Fibroblast of villous mesenchyme (primary cell): ENCODE measurements at places on chromosomes 1 and 21. TPM values are rescaled to one million over a fixed set of nuclear protein-coding genes. Genes with fewer than 3 reads are reported as not detected.
A peak's percentile ranks its signal among the peaks of the same experiment; 100 is the strongest.

COA6 gene
- 20.3 and 22.0 TPM in 2 replicates for total RNA-seq

DNA sequence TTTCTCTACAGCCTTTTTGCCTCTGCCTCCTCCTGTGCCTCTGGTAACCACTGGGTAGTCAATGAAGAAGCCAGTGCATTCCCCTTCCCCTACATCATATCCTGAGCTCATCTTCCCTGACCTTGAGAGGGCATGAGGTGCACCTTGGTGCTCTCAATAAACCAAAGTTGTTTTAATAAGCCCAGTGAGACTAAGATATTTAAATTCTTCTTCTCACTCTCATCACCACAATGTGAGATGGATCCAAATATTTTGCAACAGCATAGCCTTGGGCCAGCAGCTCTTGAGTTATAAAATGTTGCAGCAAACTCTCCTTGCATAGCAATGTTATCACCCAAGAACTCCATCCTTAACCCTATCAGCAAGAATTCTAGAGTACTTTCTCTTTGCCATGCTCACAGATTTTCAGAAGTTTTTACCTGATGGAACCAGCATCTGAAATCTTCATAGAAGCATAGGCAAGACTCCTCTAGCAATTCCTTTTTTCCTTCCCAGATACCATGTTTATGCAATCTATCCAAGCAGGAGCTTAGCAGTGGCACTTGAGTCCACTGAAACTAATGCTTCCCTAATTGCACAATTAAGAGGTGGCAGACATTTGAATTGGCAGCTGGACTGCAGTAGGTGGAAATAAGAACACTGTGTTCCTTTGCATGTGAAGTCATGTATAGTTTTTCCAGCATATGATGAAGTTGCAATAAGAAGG lies 36.8 kb downstream of the CDC7 start:
- DNase-seq: peak; percentile 91

GRCh38 chr1:47442202-47442601 lies 4.4 kb downstream of the FOXD2 start:
- no peak for DNase-seq

GRCh38 chr1:241308011-241308410 lies 49.0 kb downstream of the RGS7 start:
- DNase-seq: no peak

DNA sequence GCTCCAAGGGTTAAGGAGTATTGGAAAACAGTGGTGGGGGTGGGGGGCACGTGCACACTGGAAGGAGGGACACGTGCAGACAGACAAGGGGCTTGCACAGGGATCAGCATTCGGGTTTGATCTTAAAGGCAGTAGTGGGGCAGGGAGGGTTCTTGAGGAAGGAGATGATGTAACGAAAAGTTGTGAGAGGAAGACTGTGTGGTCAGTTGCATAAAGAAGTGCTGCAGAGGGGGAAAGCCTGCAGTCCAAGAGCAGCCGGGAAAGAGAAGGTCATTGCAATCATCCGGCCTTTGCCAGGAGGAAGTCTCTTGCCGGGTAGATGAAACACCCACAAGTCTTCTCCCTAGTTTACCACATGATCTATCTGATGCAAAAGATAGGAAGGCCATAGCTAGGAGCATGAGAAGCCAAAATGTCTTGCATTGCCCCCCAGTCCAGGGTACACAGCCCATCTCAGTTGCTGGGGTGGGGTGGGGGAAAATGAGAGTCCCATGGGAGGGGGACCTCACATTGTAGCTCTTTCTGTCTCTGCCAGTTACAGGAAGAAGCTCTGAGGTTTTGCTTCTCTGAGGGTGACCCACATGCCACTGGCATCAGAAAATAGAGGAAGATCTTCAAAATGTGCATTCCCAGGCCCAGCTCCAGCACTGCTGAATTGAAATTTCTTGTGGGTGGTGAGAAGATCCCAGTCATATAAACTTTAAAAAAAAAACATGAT lies 202.5 kb upstream of the RAB4A start:
- peak; percentile 58 for DNase-seq

DNA sequence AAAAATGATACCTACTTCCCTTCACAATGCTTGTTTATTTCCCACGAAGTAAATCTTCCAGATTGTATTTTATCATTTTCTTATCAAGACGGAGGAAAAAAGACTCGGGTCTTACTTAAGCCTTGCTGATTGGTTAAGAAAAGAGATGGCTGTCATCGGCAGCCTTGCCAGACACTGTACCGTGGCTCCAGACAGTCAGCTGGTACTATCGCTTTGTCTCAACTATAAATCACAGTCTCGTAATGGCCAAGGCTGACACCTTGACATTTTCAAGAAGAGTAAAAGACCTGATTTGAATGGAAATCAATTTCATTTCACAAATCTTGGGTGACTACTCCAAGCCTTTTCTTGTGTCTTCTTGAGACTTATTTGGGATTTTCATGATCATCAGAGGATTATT lies 868.0 kb downstream of the USP25 start:
- DNase-seq: no peak

- no peak for DNase-seq
These were observed 358.9 kb downstream of the DISC1 start for GRCh38 chr1:231985296-231986023.

- no peak for DNase-seq
These were observed 13.8 kb downstream of the EIF4G3 start for GRCh38 chr1:21162740-21163464.

DNA sequence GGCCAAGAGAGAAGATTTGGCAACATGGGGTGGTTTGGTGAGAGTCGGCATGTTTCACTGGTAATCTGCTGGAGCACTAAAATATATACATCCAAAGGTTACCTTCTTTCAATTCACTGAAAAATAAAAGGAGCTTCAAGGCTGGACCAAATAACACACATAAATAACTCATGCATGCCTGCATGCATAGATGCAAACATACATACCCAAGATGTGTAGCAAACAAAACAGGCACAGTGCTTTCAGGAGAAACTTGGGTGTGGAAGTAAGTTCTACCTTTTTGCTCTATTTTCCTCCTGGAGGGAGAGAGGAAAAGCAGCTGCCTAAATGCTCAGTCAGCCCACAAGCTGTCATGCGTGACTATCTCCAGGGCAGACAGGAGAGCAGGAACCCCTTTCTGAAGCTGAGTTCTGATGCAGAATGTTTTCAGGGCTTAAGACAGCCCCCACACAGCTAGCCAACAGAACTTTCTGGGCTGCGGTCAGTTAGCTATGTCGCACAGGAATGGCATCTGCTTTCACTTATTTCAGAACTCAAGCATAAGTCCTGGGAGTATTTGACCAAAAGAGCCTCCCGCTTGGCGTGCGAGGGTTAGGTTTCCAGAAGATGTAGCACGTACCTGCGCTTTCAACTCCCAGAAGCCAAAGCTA lies 166.2 kb downstream of the TOMM20 start:
- DNase-seq: peak; percentile 100

ALX3 gene
- not detected in 2 replicates for total RNA-seq

SUSD4 gene
- total RNA-seq: under 0.01 TPM in 1 of 2 replicates, not detected in the other

- DNase-seq: peak; percentile 69
These were observed 118.9 kb downstream of the ATF6 start for GRCh38 chr1:161885003-161885402.

DNA sequence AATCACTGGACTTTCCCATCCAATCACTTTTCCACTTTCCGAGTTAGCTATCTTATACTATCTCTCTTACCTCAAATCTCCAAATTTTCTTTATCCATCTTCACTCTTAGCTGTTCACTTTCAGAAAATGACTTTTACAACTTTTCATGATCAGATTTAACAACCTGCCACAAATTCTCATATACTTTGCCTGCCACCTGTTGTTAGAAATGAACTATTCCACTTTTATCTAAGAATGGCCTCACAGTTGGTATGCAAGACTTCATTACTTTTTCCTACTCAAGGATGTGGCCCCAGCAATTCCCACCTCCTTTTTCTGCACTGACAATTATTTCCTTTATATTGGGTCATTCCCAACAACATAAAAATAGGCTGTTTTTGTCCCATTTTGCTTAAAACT lies 93.6 kb upstream of the DEPDC1 start:
- DNase-seq: no peak

DNA sequence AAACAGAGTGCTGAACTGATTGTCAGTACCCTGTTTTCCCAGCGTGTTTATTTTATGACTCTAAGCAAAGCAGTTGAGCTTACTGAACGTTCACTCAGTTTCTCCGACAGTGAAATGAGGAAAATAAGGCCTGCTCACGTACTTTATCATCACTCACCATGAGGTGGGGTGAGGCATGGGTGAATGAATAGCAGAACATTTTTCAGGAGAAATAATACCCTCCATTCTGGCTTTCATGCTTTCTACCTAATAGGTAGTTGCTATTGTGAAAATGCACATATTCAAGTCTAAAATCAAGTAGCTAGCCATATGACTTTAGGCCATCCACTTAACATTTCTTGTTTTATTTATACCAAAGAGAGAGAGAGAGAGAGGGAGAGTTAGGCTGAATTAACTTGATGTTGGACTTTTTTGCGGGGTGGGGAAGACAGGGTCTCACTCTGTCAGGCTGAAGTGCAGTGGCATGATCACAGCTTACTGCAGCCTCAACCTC lies 178.2 kb downstream of the VPS13D start:
- no peak for DNase-seq

MAP3K6 gene
- total RNA-seq: 24.2 and 25.9 TPM in 2 replicates

- DNase-seq: no peak
These were observed 47.4 kb upstream of the EXO1 start for GRCh38 chr1:241800640-241801039.

ANKRD34A gene
- total RNA-seq: 1.3 and 1.6 TPM in 2 replicates

COP1 gene
- 59.6 and 66.9 TPM in 2 replicates for total RNA-seq

ABCG1 gene
- total RNA-seq: 0.43 and 0.97 TPM in 2 replicates

DNA sequence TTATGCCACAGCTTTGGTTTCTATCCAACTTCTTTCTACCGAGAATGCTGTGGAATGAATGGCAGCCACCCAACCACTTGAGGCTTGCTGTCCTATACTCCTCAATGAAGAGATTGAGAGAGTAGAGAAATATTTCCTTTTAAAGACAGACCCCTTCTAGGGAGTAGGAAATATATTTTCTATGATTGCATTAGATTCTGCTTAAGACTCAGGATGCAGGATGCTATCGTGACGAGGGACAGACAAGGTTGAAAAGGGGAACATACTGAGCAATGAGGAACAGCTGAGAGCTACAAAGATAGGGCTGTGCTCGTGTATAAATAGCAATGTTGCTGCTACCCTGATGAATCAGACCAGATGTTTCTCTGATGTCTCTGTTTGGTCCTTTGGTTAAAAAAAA lies 7.1 kb upstream of the RASAL2 start:
- DNase-seq: peak; percentile 57

CRABP2 gene
- 39.0 and 80.7 TPM in 2 replicates for total RNA-seq

PLA2G2D gene
- not detected in 2 replicates for total RNA-seq

DNA sequence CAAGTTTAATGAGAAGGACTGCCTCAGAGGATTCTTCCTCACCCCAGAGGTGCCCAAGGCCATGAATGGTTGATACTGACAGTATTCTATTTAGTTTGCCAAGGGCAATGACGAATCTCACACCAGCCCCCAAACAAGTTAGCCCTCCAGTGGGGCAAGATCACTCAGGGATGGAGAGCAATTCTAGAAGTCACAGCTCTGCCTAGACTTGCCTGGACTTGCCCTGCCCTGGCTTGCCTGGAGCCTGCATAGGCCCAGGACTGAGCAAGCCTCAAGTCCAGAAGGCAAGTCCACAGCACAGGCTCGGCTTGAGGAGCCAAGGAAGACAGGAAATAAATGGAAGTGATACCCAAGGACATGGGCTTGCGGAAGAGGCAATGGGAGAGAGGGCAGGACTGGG lies 39.5 kb upstream of the RGS16 start:
- DNase-seq: no peak

- DNase-seq: no peak
These were observed 60.8 kb upstream of the WLS start for GRCh38 chr1:68293122-68293521.
